ENCODE measurements at places on chromosomes 7 and 10. TPM values are rescaled to one million over a fixed set of nuclear protein-coding genes. Genes with fewer than 3 reads are reported as not detected.

Gene ZNF117
- total RNA-seq, result 31.6 TPM

DNA sequence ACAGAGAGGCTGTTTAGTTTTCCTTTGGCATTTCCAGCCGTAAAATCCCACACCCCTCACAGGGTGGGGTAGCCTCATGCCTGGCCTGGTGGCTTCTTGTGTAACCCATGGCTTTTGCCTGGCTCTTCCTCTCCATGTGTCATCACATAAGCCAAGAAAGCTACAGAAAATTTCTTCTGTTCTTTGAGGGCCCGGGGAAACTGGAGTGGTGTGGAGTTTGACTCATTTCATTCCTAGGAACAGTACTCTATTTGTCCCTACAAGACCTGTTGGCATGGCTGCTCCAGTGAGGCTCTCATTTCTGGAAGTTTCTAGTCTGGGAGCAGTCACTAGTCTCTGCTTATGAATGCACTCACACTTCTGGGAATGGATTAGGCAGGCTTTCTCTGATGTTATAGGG lies 523.9 kb downstream of the SUGCT start:
- DNase-seq, result no peak

DNA sequence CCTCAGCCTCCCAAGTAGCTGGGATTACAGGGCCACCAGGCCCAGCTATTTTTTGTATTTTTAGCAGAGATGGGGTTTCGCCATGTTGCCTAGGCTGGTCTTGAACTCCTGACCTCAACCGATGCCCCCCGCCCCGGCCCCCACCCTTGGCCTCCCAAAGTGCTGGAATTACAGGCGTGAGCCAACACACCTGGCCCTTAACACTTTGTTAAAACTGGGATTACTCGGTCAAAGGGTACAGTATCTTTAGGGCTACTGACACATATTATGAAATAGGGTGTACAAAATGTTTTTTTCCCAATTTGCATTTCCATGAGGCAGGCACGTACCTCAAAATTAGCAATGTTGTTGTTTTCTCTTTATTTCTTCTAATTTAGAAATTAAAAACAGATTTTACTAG lies 11.5 kb downstream of the NUDT5 start:
- no peak for DNase-seq

GRCh38 chr10:43573250-43574000 lies 991 bp downstream of the ZNF239 start:
- no peak for DNase-seq

DNA sequence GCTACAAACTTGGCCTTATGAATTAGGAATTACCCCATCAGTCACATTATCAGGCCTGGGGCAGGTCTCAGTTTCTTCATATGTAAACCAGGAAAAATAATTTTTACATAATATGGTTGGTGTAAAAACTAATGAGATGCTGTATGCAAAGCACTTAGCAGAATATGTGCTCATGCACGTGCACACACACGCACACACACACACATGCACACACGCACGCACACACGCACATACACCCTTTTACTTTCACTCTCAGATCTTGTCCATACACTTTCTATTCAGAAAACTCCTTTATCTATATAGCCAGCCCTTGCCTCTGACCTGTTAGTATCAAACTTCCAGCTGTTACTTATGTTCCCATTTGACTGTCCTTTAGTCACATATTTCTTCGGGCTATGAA lies 92.7 kb downstream of the CREB5 start:
- no peak for DNase-seq

DNA sequence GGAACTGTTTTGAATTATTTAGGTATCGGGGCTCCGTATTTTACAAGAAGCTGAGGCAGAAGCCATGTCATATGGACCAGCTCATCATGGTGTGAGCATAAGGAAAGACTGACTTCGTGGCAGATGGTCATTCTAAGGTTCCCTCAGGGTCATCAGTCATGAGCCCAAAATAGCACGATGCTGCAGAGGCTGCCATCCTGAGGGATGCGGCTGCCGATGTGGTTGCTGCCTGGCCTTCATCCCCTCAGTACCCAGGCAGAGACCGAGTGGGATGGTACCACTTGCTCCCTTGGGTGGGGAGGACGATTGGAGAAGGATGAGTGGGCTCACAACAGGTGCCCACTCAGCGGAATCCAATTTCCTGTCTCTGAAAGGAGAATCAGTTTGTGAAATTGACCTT lies 490.3 kb downstream of the SDK1 start:
- no peak for DNase-seq

Gene NPTX2
- 2.7 TPM for total RNA-seq

- no peak for DNase-seq
Observed at GRCh38 chr10:99435986-99436638, 5.7 kb upstream of the GOT1 start.

Gene KAZALD1
- 3.8 TPM for total RNA-seq

DNA sequence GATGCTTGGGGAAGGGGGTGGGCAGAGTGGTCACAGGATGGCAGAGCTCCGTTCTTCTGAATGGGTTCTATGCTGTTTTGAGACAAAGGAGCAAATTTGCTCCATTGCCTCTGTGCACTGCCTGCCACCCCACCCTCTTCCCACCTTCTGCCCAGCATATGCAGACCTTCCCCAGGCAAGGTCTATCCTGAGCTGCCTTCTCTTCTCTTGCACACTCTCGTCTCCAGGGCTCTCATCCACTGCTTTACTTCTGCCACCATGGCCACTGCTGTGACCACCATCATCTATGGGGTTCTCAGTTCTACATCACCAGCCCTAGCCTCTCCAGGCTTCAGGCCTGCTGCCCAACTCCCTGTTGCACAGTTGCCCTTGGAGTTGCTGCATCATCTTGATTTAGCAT lies 230.4 kb downstream of the TMEM178B start:
- no peak for DNase-seq

DNA sequence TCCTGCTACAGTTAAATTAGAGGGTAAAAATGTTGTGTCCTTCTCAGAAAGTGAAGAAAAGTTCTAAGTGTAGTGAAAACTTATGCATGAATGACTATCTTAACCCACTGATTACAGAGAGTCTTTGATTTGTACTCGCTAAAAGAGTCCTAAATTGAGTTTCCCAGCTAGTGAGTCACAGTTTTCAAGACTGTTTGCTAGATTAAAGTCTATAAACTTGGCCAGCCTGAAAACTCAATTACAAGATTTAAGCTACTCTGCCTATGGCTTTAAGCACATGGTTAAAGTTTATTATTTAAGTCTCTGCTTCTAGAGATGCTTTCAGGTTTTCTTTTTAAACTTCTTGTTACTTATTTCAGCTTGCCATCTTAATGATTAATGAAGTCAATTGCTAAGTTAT lies 44.4 kb downstream of the MRPS24 start:
- no peak for DNase-seq

Gene GJD4
- total RNA-seq, result not detected

- no peak for DNase-seq
Observed at GRCh38 chr10:109487691-109488090, 435.6 kb downstream of the XPNPEP1 start.

Gene MYPN
- total RNA-seq, result not detected

GRCh38 chr7:121267612-121268011 lies 61.2 kb upstream of the WNT16 start:
- DNase-seq, result no peak

DNA sequence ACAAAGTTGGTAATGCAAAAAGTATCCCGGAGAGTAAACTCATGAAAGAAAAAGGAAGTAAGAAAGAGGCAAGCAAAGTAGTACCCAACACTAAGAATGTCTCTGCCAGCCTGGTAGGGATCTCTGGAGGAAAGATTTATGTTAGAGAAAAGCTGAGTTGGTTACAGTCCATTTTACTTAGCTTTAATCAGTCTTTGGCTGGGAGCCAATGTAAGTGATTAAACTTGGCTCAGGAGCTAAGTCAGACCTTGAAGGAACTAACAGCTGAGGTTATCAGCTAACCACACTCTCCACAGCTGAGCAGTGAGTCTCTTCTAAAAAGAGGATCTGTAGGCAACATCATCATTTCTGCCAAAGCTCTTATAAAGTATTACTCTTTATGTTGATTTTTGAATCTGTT lies 148.0 kb downstream of the ANKRD7 start:
- DNase-seq, result no peak

DNA sequence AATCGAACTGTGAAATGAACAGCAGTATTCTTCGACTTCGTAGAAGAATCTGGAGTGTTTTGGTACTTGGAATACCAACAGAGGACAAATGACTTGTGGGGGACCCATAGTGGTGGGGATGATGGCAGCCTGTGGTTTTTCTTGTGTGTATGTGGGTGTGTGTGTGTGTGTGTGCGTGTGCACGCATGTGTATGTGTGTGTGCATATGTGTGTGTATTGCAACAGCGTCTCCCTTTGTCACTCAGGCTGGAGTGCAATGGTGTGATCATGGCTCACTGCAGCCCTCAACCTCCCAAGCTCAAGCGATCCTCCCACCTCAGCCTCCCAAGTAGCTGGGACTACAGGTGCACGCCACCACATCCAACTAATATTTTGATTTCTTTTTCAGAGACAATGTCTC lies 9.4 kb upstream of the YWHAG start:
- DNase-seq, result no peak

Gene SPDYE5
- 0.09 TPM for total RNA-seq

- no peak for DNase-seq
Observed at GRCh38 chr7:101614939-101615302, 14.2 kb downstream of the MYL10 start.
